ENCODE measurements at places on chromosomes 5 and 9.

- DNase-seq = no peak
Observed at GRCh38 chr5:121741156-121741555, 110.5 kb upstream of the FTMT start.

GRCh38 chr5:163585206-163585605, 79.8 kb downstream of the MAT2B start:
- no peak for DNase-seq

DNA sequence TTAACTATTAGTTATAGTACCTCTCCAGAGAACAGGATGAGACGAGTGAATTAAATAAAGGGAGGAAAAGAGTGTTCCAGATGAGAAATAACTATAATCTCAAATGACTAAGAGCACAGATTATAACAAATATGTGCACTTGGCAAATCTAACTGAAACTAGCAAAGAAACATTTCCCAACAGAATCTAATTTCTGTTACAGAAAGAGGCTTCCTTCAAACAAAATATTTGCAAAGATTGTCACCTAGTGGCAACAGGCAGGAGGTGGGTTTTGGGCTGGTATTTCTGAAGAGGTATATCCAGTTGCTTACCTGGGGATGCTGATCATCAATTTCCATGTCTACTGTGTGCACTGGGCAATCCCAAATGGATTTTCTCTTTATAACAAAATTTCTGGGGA, 5.6 kb upstream of the SPDL1 start:
- no peak for DNase-seq

DNA sequence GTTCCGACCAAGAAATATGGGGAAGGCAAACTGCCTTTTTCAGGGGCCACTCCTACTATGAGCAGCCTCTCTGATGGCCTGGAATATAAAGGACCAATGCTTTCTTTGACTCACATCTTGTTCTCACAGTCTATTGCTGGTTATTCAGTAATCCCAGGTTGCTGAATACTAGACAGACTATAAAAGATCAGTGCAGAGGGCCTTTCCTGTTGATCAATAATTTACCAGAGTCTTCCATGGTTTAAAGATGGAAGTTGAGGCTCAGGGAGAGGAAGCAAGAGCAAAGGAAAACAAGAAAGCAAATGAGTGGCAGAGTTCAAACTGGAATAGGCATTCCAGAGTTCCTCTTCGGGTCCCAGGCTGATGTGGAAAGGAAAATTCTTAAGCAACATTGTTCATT, 62.9 kb downstream of the FBXO38 start:
- no peak for DNase-seq

- no peak for DNase-seq
Observed at GRCh38 chr5:132754947-132755346, 7.7 kb downstream of the CCNI2 start.

- DNase-seq = no peak
Observed at GRCh38 chr9:5509573-5509972, 758 bp upstream of the PDCD1LG2 start.

GRCh38 chr9:108486831-108487230, 369.0 kb downstream of the ACTL7B start:
- DNase-seq = no peak

DNA sequence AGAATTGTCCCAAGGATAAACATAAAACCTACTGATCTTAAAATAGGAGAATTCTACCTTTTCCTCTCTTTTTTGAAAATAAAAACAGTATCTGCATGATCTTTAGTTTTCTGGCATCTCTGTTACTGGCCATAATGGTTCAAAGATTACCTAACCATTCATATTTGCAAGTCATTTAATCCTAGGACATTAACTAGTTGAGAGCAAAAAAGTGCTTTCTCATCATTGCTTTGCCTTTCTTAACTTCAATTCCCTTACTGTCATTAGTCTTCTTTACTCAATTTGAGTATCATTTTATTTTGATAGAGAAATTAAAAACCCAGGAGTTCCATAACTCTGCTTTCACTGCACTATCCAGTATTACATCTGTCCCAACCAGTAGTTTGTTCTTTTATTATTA, 68.6 kb downstream of the RFX3 start:
- no peak for DNase-seq

DNA sequence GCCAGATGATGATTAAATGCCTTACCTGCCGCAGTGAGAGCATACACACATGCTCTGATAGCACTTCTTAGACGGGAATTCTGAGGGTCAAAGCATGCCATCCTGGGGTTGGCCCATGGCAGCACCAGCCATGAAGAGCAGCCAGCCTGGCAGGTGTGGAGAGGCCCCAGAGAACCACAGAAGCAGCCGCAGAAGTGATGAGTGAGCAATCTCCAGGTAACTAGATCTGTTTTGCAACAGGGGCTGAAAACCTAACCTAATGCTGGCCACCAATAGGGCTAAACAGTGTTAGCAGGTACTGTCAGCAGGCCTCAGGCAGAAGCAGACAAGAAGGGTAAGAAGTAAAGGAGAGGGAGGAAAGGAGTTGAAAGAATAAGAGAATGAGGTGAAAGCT, 33.5 kb upstream of the HOMER1 start:
- no peak for DNase-seq

GRCh38 chr9:136541709-136542108, 4.1 kb downstream of the NOTCH1 start:
- no peak for DNase-seq

DNA sequence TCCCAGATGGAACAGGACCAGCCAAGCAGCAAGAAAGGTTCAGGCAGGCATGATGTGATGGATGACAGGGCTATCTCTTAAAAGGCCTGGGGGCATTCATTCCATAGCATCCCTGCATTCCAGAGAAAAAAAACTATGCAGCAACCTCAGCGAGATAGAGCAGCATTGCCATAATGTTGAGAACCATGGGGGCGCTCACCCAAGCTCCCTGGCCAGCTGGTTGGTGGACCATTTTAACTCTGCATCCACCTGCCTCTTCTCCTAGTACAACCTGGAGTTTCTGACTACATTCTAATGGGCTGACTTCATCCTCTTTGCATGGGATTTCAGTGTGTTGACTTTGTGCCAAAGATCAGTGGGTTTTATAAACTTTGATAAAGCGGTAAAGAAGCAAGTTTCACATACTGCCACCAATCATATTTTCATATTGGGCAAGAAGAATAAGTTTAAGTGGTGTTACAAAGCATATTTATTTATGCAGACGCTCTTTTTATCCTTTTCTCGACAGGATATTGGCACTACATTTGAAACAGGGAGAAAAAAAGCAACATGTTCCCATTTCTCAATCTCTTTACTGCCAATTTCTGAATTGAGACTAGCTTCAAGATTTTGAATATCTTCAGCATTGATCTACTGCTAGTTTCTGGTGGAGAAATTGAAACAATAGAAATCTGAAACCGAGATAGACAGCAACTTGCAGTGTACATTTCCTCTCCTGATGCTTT, 378.3 kb upstream of the WWC1 start:
- no peak for DNase-seq

- peak; percentile 37 for DNase-seq
Observed at GRCh38 chr5:138641547-138642298, 66.5 kb upstream of the HSPA9 start.

DNA sequence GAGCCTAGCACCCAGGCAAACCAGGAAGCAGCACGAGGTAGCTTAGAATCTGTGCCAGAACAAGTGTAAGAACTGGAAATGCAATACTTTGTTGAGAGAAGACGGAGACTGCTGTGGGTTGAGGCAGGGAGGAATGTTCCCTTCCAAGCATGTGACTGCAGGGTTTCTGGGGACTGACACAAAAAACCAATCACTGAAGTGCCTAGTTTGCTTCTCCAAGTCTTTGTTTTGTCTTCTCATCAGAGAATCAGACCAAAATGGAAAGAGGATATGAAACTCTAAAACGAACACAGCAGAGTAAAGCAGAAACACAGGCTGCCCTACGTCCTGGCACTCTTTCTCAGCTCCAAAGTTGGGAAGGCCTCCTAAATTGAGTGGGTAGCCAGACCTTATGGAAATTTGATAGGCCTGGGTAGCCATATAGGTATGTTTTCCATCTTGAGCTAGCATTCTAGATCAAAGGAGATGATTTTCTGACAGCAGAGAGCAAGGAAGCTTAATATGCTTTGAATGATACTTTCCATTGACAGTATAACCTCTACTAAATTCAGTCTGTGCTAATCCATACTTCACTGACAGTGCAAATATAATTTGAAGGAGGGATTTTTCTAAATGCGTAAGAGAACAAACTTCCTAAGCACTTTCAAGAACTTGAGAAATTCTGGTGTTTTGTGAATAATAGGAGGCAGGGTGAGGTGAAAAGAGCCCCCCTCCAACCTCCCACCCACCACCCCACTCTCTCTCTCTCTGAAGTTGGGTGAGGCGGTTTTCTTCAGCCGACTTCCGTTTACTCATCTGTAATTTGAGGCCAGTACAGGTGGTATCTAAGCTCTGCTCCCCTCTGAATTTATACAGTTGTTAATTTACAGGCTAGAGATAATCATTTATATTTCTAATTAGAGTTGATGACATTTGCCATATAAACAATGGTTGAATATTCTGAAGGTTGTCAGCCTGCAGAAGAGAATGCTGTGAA, 5.5 kb downstream of the ADRB2 start:
- DNase-seq = no peak

GRCh38 chr5:169850409-169850808, 129.9 kb downstream of the INSYN2B start:
- no peak for DNase-seq

- no peak for DNase-seq
Observed at GRCh38 chr5:157283434-157283833, 17.5 kb downstream of the CYFIP2 start.

DNA sequence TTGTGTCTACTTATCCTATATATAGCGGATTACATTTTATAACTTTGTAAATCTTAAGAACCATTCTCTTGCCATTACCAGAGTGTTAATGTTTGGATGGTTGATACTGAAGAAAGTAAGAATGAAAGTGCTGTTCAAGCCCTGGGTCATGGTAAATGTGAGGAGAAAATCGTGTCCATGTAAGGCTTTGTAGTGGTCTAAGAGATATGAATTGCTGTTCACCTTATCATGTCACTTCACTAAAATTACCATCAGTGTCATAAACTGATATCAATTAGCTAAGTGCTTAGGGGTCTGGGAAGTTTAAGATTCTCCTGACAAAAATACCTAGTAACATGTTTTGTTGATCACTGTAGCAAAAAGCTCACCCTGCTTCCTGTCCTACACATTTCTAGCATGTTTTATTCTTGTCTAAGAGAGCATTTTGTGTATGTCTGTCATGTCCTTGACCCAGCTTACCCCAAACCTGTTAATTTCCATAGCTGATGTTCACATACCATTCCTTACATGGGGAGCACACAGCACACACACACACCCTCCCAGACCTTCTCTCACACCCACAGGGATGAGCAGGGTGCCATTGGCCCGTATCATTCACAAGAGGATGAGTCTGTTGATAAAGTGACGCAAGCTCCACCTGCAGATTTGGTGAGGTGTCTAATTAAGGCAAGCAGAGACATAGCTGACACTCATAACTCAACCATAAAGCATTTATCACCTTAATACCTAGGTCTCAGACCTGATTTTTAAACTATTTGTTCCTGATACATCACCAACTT, 125.1 kb upstream of the PAM start:
- no peak for DNase-seq

DNA sequence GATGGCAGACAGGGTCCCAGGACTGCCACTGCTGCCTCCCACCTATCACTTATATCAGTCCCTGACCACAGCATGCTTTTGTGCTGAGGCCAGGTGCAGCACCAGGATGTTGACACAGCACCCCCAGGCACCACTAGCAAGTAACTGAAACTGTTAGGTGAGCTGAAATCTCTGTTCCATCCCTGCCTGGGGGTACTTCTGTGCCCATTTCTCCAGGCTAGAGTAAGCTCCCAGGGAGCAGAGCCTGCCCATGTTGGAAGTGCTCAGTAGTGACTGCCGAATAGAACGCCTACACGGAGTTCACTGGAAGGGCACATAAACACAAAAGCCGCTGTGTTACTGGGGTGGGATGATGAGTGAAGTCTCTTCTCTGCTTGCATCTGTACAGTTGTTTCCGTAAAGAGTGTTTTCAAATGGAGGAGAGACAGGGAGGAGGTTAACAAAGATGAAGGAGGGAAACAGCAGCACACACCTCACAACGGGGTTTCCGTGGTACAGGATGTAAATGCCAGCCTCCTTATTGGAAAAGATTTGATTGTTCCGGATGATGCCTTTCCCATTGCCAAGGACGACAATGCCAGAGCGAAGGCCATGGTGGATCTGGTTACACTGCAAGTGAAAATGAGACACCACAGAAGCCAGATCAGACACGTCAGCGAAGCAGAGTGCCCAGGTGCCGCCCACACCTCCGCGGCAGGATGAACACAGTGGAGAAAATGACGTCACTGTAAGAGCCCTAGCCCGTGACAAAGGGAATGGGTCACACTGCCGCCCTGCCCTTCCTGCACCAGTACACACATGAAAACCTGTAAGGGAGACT, 43.1 kb downstream of the POLR1E start:
- peak; percentile 87 for DNase-seq

DNA sequence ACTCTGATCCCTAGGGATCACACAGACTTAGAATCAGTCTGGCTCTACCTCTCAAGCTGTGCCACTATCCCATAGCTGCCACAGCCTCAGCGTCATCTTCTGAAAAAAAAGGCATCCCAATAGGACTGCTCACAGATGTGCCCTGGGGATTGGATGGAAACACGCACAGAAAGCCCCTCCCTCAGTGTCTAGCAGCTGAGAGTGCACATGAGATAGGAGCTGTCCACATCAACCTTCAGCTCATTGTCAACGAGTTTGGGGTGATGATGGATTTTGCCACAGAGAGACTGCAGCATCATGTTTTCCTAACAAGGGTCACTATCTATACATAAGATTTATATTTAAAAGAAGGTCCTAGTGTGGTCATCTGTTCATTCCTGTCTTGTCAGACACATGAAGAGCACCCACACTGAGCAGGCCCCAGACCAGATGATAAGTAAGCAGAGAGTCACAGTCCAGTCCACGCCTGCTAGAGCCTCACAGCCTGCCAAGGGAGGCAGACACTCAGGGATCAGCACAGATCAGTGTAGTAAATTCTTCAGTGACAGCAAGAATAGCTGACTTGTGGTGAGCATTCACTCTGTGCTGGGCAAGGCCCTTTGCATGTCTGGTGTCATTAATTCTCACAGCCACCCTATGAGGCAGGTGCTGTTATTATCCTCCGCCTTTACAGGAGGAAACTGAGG, 25.8 kb downstream of the AFAP1L1 start:
- no peak for DNase-seq

DNA sequence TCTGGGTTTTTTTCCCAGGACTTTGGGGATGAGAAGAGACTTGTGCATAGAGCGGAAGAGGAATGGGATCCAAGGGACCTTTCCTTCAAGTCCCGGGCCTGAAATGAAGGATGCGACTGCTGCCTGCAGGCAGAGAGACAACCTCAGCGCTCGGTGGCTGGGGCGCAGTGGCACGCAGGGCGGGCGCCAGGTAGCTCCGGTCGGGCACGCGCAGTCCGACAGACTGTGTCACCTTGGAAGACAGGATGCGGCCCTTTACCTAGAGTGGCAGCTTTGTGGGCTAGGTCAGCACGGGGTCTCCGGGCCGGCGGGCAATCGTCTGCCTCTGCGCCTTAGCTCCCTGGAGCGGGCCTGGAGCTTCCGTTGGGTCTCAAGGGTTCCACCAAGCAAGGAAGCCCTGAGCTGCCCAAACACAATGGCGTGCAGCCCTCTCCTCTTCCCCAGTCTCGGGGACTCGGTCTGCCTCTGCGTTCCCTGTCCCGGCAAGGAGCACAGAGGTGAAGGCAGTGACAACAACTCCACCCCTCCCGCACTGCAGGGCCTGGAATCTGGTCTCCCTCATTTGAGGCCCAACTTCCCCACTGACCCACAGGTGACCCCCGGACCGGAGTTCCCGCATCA, 6.0 kb downstream of the BARX1 start:
- no peak for DNase-seq

All from posterior cingulate gyrus (tissue), 11 donors.